H1 (cell line): ENCODE measurements at places on chromosomes 12 and 14.

GRCh38 chr14:89262041-89262440 lies 155.0 kb downstream of the FOXN3 start:
- H3K36me3 ChIP-seq = no peaks in the 10 kb centered on the region
- H3K4me3 ChIP-seq = no peak overlapping the region
- H3K27me3 ChIP-seq = no peaks in the 10 kb centered on the region

DNA sequence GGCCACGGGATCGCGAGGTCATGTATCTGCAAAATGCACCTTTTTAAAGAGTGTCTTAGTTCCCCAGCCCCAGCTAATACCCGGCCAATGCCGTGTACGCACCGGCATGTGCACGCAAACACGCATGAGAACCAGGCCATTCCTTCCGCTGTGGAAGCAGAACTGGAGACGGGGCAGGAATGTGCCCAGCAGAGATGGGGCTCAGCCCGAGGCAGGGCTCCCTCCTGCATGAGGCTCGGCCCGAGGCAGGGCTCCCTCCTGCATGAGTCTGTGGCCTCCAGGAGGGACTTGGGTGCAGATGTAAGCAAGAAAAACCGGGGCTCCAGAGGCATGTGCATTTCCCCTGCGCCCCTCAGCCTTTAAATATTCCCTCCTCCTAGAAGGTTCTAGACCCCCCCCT lies 38.2 kb downstream of the SLC6A12 start:
- H3K4me3 ChIP-seq = no peak overlapping the region
- no peak for DNase-seq
- H3K4me1 ChIP-seq = peaks cover 17% of the 10 kb centered on the region
- H3K36me3 ChIP-seq = no peaks in the 10 kb centered on the region

GRCh38 chr14:38404616-38405015 lies 148.7 kb upstream of the CLEC14A start:
- no peak overlapping the region for H3K4me3 ChIP-seq
- no peaks in the 10 kb centered on the region for H3K27me3 ChIP-seq
- H3K27ac ChIP-seq = no peak overlapping the region
- no peak for DNase-seq

DNA sequence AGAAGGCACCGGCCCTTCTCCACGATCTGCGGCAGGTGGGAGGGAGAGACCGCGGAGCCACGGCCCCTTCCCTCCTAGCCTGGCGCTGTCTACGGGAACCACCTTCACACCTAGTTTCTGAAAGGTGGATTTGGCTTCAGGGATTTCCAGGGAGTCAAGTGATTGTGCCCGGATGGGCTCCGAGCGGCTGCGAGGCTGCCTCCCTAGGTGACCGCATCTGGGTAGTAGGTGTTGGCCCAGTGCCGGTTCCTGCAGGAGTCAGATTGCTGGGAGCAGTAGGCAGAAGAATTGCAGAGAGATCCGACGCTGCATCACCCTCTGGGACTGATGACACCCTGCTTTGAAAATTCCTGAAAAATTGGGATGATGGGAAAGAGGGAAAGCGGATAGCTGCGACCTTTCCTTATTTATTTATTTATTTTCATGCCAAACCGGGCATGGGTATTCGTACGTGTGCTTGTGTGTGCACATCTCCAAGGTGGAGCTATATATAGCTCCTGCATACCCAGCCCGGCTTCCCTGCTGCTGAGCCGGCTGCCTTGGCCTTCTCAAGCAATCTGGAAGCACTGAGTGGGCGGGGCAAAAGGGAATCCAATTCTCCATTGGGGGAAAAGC lies 1.1 kb downstream of the CNTN1 start:
- H3K4me1 ChIP-seq = peaks cover 2% of the 10 kb centered on the region; the same call in 1 of the 2 replicates
- H3K27ac ChIP-seq = no peak overlapping the region
- no peaks in the 10 kb centered on the region for H3K27me3 ChIP-seq
- peak; percentile 60 for DNase-seq
- no peaks in the 10 kb centered on the region for H3K36me3 ChIP-seq

DNA sequence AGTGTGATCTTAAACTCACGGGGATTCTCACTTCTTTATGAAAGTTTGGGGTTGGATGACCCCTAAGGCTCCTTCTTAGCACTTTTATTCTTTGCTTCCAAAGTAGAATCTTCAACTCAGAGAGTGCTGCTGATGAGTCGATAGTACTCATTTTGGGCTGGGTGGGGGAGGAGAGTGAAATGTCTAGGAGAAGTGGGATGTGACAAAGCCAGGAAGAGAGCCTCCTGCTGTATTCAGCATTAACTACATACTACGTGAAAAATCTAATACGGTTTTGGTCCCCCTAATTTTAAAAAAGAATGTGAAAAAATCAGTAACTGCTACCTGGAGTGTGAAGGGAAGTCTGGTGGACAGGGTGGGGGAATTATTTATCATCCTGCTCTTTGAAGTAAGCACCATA lies 148.3 kb downstream of the SAMD4A start:
- no peak overlapping the region for H3K27ac ChIP-seq
- DNase-seq = no peak
- H3K36me3 ChIP-seq = no peaks in the 10 kb centered on the region

DNA sequence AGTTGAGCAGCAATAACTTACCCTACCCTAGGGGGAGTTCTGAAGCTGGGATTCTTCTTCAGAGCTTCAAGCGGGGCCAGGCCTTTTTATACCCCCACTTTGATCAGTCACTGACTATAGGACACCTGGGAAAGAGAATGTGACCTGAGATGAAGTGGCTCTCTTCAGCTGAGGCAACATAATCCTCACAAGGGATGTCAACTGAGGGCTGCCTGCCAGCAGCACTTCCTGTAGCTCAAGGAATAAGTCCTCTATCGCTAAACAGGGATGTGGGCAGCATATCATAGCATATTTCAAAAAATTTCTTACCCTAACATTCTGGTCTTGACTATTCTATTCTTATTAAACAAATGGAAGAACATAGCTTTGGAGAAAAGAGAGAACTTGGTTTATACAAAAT lies 17.4 kb downstream of the LGALS3 start:
- no peaks in the 10 kb centered on the region for H3K4me1 ChIP-seq
- peaks cover 30% of the 10 kb centered on the region for H3K36me3 ChIP-seq
- H3K27me3 ChIP-seq = no peaks in the 10 kb centered on the region

DNA sequence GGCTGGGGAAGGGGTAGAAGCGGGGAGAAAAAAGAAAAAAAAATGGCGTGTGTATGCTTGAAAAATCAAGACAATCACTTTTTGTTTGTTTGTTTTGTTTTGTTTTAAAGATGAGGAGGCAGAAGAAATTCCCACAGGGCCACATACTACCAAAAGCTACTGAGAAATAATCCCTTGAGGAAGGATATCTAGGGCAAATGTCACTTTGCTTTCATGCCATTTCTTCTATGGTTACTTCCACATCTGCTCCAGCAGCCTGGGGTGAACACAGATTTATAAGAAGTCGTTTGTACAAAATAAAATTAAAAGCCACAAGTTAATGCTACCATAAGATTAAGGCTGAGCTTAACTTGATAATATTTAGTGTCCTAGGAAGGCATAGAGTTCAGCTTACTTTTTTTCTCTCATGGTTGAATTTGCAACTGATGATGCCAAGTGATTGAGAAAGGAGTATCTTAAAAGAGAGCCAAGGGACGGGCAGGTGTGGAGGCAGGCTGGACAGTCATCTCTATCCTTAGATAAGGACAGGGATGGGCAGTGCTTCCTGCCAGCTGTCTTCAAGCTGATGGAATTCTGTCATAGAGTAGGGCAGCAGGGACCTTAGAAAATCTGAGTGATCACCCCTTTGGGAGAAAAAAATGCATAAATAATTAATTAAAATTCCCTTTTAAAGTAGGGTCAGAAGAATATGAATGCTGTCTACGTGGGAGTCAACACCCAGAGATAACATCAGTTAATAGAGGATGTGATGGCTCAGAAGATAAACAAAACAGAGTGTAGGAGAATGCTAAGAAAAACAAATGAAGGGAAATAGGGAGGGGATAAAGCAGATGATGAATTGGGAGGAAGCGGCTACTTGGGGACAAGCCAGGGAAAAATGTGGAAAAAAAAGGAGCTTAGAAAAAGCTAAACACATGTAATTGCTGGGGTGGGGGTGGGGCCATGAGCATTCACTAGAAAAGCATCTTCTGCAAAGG lies 57.1 kb downstream of the DYRK2 start:
- no peak overlapping the region for H3K4me3 ChIP-seq
- H3K4me1 ChIP-seq = peaks cover 3% of the 10 kb centered on the region
- DNase-seq = no peak
- H3K27ac ChIP-seq = no peak overlapping the region

DNA sequence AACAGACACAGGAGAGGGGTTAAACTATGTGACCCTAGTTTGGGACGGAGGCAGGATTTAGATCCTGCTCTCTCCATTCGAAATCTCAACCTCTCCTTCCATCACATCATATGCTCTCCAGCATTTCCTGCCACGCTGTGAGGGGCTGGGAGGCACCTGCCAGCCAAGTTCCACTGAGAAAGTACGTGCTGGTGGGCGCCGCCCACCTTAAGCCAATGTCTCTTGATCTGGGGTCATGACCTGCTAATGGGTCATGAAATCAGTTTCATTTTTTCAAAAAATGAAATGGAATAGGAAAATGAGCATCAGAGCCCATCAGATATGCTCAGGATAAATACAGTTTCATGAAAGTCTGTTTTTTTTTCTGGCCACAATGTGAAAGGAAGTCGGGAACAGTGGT lies 7.2 kb downstream of the MCRS1 start:
- no peak overlapping the region for H3K27ac ChIP-seq
- peaks cover 28% of the 10 kb centered on the region; the same call in 1 of the 2 replicates for H3K36me3 ChIP-seq
- H3K4me3 ChIP-seq = no peak overlapping the region
- H3K4me1 ChIP-seq = no peaks in the 10 kb centered on the region
- H3K27me3 ChIP-seq = no peaks in the 10 kb centered on the region
- DNase-seq = no peak

- no peaks in the 10 kb centered on the region for H3K27me3 ChIP-seq
- no peak overlapping the region for H3K4me3 ChIP-seq
- no peak for DNase-seq
- H3K27ac ChIP-seq = no peak overlapping the region
Measured at GRCh38 chr14:98404811-98405210, 867.2 kb downstream of the BCL11B start.

- H3K4me1 ChIP-seq = no peaks in the 10 kb centered on the region
- no peak for DNase-seq
- H3K4me3 ChIP-seq = no peak overlapping the region
- no peaks in the 10 kb centered on the region for H3K27me3 ChIP-seq
Measured at GRCh38 chr12:67141296-67142018, 127.7 kb upstream of the CAND1 start.

GRCh38 chr14:68783408-68784225 lies 9.2 kb downstream of the ZFP36L1 start:
- no peak for DNase-seq
- no peaks in the 10 kb centered on the region for H3K27me3 ChIP-seq
- H3K4me3 ChIP-seq = no peak overlapping the region
- H3K36me3 ChIP-seq = peaks cover 9% of the 10 kb centered on the region
- H3K27ac ChIP-seq = no peak overlapping the region

GRCh38 chr12:6451348-6452244 lies at the start of gene TAPBPL:
Gene TAPBPL, plus strand, starts transcription at chr12:6452042. Its CDS starts 207 bp downstream, at chr12:6452249.
- H3K27ac ChIP-seq = peak within 1 kb of the TSS; percentile 78
- peak; percentile 73 for DNase-seq
- no peaks in the 10 kb centered on the region for H3K36me3 ChIP-seq
- H3K4me3 ChIP-seq = peak within 1 kb of the TSS; percentile 42
- H3K27me3 ChIP-seq = no peaks in the 10 kb centered on the region

- DNase-seq = no peak
- H3K36me3 ChIP-seq = no peaks in the 10 kb centered on the region
- no peaks in the 10 kb centered on the region for H3K27me3 ChIP-seq
- H3K4me3 ChIP-seq = no peak overlapping the region
- no peak overlapping the region for H3K27ac ChIP-seq
- no peaks in the 10 kb centered on the region for H3K4me1 ChIP-seq
Measured at GRCh38 chr14:101589486-101590015, 28.3 kb downstream of the DIO3 start.

GRCh38 chr14:47619392-47619791 lies 56.0 kb downstream of the MDGA2 start:
- no peak overlapping the region for H3K27ac ChIP-seq
- no peaks in the 10 kb centered on the region for H3K36me3 ChIP-seq
- DNase-seq = no peak
- H3K27me3 ChIP-seq = no peaks in the 10 kb centered on the region

DNA sequence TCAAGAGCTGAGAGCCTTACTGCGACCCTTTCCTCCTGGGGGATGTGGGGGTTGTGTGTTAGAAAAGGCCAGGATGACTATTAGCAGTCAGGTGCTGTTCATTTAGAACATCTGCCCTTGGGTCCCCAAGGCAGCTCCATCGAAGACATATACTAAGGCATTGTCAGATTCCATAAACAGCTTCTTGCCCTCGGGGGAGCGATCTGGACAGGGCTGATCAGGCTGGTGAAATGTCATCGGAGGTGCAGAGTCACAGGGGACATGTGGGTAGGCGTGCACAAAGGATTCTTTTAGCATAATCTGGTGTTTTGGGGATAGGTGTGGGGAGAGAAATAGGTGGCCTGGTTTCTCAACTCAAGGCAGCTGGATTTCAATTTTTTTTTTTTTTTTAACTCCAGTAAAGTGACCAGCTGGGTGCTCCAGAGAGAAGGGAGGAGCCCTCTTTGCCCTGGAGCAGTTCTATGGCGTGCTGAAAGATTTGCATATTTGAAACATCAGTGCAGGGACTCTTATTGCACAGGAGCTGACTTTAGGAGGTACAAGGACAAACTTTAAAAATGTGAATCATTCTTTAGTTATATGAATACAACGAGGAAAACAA lies 160.1 kb downstream of the SUDS3 start:
- no peak for DNase-seq
- H3K4me1 ChIP-seq = peaks cover 6% of the 10 kb centered on the region
- H3K27me3 ChIP-seq = no peaks in the 10 kb centered on the region
- no peaks in the 10 kb centered on the region for H3K36me3 ChIP-seq
- no peak overlapping the region for H3K4me3 ChIP-seq
- no peak overlapping the region for H3K27ac ChIP-seq

- H3K4me3 ChIP-seq = no peak overlapping the region
- peaks cover 3% of the 10 kb centered on the region for H3K4me1 ChIP-seq
- H3K27ac ChIP-seq = no peak overlapping the region
- no peak for DNase-seq
- no peaks in the 10 kb centered on the region for H3K27me3 ChIP-seq
Measured at GRCh38 chr12:28378736-28379135, 188.5 kb downstream of the CCDC91 start.

DNA sequence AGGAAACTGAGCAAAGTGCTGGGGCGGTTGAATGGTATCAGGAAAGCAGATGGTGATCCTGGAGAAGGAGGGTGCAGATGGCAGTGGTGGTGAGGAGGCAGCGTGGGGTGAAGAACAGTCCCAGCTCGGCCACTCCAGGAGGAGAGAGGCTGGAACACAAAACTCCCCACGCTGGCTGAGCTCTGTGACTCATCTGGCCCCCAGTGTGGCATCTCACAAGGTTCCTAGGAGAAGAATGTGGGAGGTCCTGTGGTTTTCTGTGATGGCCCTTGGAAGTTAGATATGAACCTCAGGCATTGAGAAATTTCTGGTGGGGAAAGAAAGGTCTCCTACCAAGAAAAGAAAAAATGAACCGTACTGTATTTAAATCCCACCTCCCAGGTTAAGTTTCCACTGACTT lies 8.0 kb upstream of the NRXN3 start:
- peaks cover 5% of the 10 kb centered on the region for H3K4me1 ChIP-seq
- no peak overlapping the region for H3K4me3 ChIP-seq
- no peak for DNase-seq

- H3K36me3 ChIP-seq = no peaks in the 10 kb centered on the region
- H3K27ac ChIP-seq = no peak overlapping the region
- no peaks in the 10 kb centered on the region for H3K4me1 ChIP-seq
- H3K4me3 ChIP-seq = no peak overlapping the region
- DNase-seq = no peak
- no peaks in the 10 kb centered on the region for H3K27me3 ChIP-seq
Measured at GRCh38 chr12:77667101-77667500, 163.6 kb upstream of the NAV3 start.
